ENCODE measurements at places on chromosomes 2 and 18. TPM values are rescaled to one million over a fixed set of nuclear protein-coding genes. Genes with fewer than 3 reads are reported as not detected.

SLC30A3 gene
- total RNA-seq, result 0.11 TPM

KCMF1 gene
- 70.3 TPM for total RNA-seq

BOLL gene
- total RNA-seq, result not detected

ACKR3 gene
- 57.0 TPM for total RNA-seq

MZT2B gene
- total RNA-seq, result 92.2 TPM

MYCN gene
- total RNA-seq, result 3.1 TPM

MTX2 gene
- total RNA-seq, result 34.5 TPM

SOX11 gene
- total RNA-seq, result not detected

FAM237A gene
- not detected for total RNA-seq

KLHL30 gene
- not detected for total RNA-seq

PROM2 gene
- total RNA-seq, result 0.07 TPM

MC4R gene
- total RNA-seq, result not detected

QPCT gene
- 18.9 TPM for total RNA-seq

ST8SIA5 gene
- not detected for total RNA-seq

SRD5A2 gene
- total RNA-seq, result not detected

MAP3K19 gene
- total RNA-seq, result not detected

TTN gene
- 2.7 TPM for total RNA-seq

TEKT4 gene
- total RNA-seq, result not detected

CAPN14 gene
- 0.07 TPM for total RNA-seq

PLEK gene
- 0.11 TPM for total RNA-seq

ATAD2B gene
- 11.4 TPM for total RNA-seq

KLF7 gene
- 14.0 TPM for total RNA-seq

Measured in pulmonary artery endothelial cell (primary cell).